Cerebellum (tissue), 4 donors: ENCODE measurements at places on chromosomes 3 and 15. TPM values are rescaled to one million over a fixed set of nuclear protein-coding genes. Genes with fewer than 3 reads are reported as not detected.

- no peak for DNase-seq
Observed at GRCh38 chr3:54176106-54176505, 53.8 kb downstream of the CACNA2D3 start.

Gene NEIL1
- 14.2 TPM for total RNA-seq

GRCh38 chr3:37598808-37599581 lies 262.7 kb upstream of the CTDSPL start:
- no peak for DNase-seq

GRCh38 chr3:19149368-19149767 lies 1.1 kb downstream of the KCNH8 start:
- no peak for DNase-seq
